LHCN-M2 (cell line): ENCODE measurements at places on chromosomes 6 and 20.

GRCh38 chr6:149380523-149380922, 19.5 kb upstream of the SUMO4 start:
- no peak for DNase-seq

DNA sequence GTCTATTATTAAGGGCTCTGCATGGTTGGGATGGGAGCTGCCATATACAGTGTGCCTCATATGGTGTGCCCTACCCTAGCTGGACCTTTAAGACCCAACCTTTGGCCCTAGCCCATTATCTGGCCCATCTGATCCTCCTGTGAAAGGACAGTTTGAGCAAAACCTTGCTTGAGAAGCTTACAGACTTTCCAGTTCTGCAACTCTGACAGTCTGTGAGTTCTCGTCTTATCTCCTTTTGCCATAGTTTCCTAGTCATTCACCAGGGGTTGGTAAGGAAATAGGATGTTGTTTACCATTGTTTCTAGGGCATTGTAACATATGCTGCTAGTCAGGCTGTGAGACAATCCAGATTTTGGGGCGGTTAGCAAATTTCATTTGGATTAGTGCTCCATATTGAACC, 17.2 kb downstream of the CTNNBL1 start:
- DNase-seq: no peak

DNA sequence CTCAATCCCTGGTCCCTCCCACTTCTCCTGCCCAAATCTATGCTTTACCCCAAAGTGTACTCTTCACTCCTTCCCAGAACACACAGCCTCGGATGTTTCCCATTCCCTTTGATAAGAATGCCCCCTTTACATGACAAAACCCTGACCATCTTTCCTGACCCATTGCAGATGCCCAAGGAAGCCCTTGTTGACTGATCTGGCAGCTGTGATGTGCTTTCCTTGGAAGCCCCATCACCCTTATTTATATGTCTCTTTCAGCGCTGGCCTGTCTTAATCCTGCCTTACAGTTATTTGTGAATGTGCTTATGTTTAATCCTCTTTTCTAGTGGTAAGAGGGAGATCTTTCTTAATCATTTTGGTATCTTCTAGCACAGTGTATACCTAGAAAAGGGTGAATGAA, 523.1 kb downstream of the CD83 start:
- no peak for DNase-seq

DNA sequence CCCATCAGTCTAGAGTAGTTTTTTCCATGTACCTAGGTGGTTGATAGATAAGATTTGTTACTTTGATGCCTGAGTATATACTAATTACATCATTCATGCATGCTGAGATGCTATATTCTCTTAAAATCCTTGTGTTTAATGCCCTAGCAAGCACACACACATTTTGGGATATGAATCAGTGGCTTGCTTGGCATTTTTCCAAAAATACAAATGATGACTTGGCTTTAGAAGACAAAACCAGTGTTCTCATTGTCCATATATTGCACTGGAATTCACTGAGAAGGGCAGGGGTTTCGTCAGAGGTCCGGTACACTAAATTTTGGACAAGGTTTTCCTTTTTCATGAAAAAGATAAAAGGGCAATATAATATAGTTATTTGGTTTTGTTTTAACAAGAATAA, 24.9 kb downstream of the GTPBP2 start:
- DNase-seq: peak; percentile 78

DNA sequence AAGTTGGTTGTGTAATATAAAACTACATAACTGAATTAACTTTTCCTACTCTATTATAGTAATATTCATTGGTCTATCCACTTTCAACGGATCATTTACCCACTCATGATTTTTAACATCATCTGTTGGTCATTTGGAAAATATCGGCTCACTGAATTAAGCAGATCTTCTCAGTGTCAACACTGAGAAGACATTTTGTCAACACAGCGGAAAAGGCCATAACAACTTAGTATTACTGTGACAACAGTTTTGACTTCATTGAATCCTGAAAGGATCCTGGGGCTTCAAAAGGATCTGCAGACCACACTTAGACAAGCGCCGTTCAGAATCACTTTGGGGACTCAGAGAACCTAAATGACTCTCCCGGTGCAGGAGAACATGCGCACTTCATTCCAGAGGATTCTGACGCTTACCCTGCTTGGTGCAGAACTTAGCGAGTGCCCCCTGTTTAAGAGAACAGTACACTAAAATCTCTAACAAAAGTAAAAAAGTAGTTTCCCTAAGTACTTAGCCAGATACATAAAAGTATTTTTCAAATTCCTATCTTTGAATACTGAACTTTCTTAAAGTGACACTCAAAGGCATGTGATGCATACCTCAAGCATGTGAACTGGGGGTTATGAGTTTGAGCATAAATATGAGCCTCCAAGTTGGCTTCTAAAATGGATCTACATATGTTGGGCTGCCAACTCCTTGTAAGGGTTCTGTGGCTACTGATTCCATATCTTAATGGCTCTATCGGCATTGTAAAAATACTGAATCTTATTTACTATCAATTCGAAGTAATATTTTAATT, 4.0 kb downstream of the ZBTB2 start:
- no peak for DNase-seq

GRCh38 chr20:37356961-37357371, 11.0 kb downstream of the SRC start:
- no peak for DNase-seq

GRCh38 chr6:144568241-144568640, 283.1 kb downstream of the UTRN start:
- DNase-seq: no peak

- no peak for DNase-seq
Measured at GRCh38 chr6:47680051-47680450, 18.3 kb upstream of the ADGRF4 start.

- peak; percentile 42 for DNase-seq
Measured at GRCh38 chr6:16625291-16626265, 135.7 kb downstream of the ATXN1 start.

GRCh38 chr20:53488775-53489272, 104.8 kb downstream of the ZNF217 start:
- DNase-seq: no peak

GRCh38 chr6:90149280-90149679, 147.4 kb downstream of the BACH2 start:
- DNase-seq: no peak

DNA sequence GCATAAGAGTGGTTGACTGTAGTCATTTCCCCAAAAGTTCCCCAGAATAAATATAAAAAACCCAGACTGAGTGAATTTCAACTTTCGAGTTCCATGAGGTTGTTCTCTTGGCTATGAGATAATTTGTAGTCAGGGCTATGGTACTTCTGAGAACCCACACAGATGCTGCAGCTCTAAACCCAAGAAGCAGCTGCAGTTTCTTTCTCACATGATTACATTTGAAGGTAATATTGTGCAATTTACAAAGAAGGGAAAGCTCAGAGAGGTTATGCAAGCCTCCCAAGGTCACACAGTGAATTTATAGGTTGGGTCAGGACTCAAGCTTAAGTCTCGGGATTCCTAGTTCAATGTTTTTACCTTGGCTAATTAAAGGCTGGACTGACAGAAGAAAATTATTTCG, 29.7 kb upstream of the CD93 start:
- peak; percentile 91 for DNase-seq

DNA sequence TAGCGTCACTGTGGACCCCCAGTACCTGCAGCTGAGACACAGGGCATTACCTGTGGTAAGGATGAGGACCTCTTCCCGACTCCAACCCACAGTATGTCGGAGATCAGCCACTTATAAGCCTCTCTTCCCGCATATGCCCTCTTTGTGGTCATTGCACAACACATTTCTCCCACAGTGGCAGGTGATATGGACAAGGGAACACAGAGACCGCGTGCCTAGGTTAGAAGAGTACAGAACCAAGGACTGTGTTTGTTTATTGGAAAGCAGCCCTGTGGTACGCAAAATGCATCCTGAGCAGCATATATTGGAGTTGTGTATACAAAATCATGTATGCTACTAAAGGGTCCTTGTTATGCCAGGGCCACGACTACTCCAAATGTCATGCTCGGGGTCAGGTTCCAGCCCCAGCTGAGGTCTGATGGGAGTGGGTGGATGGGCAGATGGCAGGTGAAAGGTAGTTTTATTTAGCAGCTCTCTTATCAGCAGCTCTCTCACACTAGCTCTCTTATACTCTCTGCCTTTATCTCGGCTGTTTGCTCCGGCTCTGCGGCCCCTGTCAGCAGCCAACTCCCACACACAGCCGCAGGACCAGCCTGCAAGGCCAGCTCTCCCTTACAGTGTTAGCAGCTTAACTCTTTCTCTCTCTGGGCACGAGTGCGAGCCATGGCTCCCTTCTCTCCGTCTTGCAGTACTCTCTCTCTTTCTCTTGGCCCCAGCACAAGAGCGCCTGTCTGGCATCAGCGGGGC, 569.0 kb downstream of the KIF16B start:
- DNase-seq: no peak

DNA sequence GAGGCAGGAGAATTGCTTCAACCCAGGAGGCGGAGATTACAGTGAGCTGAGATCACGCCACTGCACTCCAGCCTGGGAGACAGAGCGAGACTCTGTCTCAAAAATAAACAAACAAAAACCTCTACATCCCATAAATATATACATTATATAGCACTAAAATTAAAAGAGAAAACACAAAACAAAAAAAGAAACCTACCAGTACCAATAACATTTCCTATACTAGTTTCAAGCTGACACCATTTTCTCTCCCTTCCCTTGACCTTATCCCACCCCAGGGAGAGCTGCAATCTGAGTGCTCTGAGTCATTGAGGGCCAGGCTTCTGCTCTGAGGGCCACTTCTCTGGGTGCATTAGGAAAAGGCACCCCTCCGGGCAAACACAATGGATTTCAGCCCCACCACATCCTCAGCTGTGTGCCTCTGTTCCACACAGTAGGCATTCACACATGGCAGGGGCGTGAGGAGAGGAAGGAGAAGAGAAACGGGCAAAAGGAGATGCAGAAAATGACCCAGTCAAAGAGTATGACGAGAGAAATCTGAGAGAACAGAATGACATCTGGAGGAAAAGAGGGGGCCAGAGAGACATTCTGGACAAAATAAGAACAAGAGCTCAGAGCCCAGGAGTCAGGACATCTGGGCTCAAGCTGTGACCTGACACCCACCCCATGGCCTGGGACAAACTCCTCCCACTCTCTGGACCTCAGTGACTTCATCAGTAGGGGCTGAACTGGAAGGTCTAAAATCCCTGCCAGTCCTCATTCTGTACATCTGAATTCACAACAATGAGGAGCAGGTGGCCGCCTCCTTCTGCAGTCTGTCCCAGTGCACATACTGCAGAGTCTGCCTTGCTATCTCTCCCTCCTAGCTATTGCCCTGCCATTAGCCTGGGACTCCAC, 18.2 kb downstream of the TRIM26 start:
- no peak for DNase-seq

- DNase-seq: no peak
Measured at GRCh38 chr6:32597024-32597423, 7.4 kb upstream of the HLA-DRB1 start.

DNA sequence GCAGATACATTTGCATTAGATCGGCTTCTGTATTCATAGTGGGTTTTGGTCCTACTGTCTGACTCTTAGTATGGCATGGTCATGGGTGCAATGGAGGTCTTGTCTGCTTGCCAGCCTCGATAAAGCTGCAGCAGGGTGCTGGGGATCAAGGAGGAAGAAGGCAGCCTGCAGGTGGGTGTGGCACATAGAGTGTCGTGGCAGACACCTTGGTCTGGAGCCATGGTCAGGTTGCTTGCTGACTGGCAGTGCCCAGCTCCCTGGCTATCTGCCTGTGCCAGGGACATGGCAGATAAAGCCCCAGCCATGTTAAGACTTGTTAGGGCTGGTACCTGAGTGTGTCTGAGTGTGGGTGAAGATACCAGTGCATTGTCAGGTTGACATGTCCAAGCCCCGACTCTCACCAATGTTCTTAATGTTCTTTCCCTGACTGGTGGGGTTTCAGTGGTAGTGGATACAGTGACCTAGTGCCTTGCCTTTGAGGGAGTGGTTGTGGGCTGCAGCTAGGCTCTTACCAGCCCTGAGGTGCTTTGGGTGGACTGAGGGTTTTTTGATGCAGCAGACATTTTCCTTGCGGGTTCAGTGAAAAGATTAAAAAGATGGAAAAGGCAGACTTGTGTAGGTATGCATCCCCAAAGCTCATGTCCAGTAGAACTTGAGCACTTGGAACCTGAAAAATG, 1.8 kb downstream of the FAM83D start:
- no peak for DNase-seq

DNA sequence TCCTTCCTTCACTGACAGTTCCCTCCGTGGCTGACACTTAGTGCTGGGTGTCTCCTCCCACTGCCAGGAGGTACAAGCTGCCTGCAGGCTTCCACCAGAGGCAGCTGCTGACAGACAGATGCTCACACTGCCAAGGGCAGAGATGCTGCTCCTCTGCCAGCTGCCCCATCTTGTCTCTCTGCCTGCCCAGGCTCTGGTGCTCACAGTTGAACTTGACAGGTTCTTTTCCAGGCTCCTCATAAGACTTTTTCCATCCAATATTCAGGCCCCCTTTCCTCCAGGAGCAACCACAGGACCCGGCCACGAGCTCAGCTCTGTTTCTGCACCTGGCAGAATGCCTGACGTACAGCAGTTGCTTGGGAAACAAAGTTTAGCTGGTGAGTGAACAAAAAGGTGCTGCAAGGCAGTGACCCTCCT, 79.8 kb downstream of the PSMB1 start:
- peak; percentile 60 for DNase-seq

- no peak for DNase-seq
Measured at GRCh38 chr6:170375661-170376060, 69.1 kb downstream of the FAM120B start.

DNA sequence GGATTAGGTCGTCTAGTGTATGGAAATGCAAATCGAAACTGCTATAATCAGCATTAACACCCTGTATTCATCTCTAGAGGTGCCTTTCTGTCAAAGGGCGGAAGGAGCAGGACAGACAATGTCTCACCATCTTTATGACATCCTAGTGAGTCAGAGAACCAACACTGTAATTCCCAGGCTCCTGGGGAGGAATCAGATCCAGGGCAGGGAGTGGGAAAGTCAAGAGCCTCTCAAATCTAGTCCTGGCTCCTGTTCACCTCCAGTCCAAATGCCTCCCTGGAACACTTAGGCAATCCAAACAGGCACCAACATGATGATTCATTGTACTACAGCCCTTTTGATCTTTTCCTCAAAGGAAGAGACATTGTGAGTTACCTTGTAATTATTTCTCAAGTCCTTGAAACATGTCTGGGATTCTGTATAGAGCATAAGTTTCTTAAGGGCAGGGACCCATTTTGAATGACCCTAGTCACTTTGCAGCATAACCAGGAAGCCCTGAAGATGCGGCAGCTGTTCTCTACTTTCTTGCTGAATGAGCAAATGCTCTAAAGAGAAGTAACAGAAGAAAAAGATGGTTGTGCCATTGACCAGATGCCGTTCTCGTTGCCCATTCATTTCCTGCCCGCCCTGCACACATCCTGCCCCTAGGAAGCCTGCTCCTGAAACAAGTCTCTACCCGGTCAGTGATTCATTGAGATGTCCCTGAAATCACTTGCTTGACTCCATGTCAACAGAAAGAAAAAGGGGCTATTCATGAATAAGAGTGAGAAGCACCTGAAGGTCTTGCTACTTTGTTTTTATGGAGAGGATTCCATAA, 112.8 kb upstream of the JARID2 start:
- peak; percentile 91 for DNase-seq
